CD4-positive, alpha-beta T cell treated with Interleukin-6 at 100 ng/mL for 8 hours (primary cell): ENCODE measurements at places on chromosomes 5 and 9.

DNA sequence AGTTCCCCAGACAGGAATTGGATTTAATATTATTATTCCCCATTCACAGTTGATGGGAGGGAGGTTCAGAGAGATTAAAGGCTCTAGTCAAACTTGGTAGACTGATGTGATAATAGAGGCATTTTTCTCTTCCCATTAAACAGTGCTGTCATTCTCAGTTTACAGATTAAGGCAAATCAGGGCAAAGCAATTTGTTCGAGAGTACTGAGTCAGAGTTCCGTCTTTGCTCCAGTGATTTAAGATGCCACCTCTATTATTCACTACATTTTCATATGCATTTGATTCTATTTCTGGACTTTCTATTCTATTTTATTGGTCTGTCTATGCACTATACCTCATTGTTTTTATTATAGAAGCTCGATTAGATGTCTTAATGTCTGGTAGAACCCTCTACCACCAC is 201.0 kb upstream of the RAI14 start:
- no peak for DNase-seq

- no peak for DNase-seq
Measured at GRCh38 chr9:72471096-72471495, 50.3 kb upstream of the TMC1 start.

DNA sequence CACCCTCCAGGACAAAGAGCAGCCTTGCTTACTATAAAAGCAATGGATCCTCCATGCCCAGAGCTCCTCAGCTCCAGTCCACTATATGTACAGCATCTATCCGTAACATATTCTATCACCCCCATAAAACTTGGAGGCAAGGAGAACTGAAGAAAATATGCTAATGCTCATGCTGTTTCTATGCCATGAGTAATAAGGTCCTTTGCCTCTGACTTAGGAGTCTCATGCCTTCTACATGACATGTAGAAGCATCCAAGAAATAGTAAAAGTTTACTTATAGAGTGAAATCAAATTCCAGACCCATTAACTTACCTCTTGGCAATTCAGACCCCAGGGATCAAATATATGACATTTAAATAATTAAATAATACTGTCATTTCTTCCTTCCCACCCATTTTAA is 33.7 kb downstream of the SSBP2 start:
- DNase-seq, result no peak

DNA sequence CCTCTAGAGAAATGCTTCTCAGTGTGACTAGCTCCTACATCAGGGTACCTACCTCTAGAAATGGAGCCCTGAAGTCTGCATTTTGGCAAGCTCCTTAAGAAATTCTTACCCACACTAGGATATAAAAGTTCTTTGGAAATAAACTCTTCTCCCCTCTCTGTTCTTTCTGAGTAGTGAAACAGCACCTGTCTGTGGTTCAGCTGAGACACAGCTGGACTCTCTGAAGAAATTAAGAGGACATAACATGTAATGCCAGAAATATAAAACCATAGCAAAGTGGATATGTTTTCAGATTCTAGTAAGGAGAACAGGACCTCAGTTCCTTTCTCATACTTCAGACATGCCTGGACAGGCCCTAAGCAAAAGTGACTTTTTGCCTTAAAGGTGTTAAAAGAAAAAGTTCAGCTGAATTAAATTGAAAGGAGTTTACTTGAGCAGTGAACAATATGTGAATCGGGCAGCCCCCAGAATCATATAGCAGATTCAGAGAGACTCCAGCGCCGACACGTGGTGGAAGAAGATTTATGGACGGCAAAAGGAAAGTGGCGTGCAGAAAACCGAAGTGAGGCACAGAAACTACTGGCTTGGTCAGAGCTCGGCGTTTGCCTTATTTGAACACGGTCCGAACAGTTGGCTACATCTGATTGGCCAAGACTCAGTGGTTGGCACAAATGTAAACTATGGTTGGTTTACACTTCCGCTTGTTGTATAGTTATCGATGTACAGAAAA is 64.5 kb downstream of the PRKACG start:
- peak; percentile 25 for DNase-seq

DNA sequence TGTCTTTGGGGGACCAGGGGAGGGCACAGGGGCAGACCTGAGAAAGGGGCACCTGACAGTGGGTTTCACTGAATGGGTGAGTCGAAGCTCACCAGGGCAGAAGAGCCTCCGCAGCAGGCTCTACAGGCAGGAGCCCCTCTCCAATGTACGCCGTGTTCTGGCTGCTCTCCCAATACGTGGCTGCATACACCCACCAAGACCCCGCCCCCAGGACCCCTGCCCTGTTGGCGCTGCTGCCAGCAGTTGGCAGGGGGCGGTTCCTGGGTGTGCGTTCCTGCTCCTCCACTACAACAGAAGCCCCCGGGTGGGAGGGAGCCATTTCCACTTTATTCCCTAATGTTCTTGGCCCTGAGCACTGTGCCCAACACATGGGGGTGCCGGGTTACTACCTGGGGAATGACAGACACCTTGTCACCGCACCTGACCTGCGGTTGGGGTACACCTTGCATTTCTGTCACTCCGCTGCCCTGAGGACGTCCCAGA is 30.3 kb downstream of the SARDH start:
- DNase-seq, result no peak

DNA sequence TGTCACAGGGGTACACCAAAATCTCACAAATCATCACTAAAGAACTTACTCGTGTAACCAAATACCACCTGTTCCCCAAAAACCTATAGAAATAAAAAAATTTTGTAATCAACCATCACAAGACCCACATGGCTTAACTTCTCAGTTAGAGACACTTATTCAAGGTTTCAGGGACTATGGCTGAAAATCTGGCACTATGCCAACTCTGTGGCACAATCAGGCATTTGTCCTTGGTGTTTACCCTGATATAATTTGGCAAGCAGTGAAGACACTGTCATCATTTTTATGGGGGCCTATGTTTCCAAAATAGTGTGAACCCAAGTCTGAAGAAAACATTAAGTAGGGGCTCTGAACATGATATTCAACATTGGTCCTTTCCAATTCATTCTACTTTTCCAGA is 59.0 kb downstream of the ZNF622 start:
- DNase-seq, result no peak

DNA sequence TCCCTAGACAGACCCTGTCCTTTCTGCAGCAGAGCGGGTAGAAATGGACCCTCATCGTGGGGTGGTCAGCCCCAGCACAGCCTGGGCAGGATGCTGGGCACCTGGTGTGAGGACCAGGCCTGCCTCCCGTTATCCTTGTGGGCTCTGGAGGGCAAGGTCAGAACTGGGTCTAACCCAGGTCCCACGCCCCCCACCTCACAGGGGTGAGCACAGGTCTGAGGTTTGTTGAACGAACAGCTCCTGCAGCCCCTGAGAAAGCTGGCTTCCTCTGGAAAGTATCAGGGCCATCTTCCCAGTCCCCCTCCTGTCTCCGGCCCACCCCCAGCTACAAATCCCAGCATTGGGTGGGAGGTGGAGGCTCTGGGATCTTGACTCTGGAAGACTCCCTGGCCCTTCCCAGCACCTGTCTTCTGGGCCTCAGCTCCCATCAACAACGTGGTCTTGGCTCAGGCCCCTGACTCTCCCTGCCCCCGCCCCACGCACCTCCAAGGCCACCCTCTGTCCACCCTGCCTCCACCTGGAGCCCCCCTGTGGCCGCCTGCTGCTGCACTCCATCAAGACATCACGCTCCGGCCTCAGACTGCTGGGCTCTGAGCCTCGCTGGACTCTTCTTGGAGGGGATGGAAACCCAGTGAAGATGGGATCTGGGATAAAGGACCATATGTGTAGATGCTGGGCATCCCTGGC is 30.1 kb upstream of the CNOT6 start:
- DNase-seq, result no peak

- no peak for DNase-seq
Measured at GRCh38 chr9:133125941-133126696, 5.1 kb upstream of the RALGDS start.

DNA sequence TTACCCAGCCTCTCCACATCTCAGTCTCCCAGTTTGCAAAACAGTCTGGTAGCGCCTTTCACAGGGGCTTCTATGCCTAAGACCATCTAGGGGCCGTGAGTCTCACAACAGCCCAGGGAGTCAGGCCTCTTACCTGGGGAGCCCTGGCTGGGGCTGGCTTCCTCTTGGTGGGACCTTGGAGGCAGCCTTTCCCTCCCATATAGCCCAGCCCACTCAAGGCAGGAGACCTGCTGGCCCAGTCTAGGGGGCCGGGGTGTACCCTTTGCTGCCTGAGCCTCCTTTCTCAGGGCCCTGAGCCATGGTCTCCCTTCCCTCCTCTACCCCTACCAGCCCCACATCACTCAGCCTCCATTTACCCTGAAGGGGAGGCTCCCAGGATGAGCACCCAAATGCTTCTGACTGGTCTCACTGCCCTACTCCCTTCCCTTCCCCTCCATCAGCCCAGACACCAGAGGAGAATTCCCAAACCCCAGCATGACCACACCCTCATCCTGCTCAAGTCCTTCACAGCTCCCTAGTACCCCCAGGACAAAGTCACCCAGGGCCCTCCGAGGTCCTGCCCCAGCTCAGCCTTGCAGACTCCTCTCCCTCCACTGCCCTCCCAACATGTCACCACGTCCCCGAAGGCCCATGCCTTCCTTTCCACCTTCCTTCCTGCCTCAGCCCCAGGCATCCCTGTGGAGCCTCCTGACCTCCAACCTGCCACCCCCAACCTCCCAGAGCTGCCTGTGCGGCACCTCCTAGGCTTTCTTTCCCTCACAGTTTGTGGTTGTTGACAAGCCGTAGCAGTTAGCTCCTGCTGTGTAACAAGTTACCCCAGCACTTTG is 55.3 kb downstream of the BARX1 start:
- no peak for DNase-seq

GRCh38 chr5:30809933-30810332 is 383.6 kb upstream of the CDH6 start:
- no peak for DNase-seq
